Left kidney (tissue), 8 donors: ENCODE measurements at places on chromosomes 13 and 19.

GRCh38 chr19:18685597-18686190 is 2.2 kb downstream of the CRTC1 start:
- DNase-seq, result no peak

DNA sequence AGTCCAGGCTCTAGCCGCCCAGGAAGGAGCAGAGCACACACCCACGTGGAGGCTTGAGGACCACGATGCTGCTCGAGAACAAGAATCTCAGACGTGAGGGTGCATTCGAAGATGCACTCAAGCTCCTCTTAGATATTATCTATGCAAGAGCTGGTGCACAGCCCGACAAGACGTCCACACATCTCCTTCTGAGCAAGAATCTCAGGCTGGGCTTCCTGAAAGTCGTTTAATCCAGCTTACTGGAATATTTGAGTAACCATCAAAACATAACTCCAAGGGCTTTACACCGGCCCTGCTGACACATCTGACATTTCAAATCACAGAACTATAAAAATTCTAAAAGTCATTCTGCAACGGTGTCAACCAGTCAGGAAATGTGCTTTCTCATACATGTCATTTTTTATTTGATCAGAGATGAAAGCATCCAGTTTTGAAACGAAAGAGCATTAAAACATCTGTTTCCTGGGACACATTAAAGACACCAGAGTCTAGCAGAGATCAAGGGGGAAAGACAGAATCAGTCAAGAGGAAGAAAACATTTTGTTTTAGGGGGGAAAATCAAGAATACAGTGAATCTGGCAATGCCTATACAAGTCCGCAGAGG is 177.7 kb upstream of the IRS2 start:
- DNase-seq, result no peak

GRCh38 chr19:38869836-38870607 is 8.1 kb downstream of the RINL start:
- no peak for DNase-seq

GRCh38 chr19:32677657-32678056 is 2.0 kb downstream of the RGS9BP start:
- no peak for DNase-seq

GRCh38 chr13:78067290-78067689 is 148.7 kb upstream of the EDNRB start:
- no peak for DNase-seq

- DNase-seq, result no peak
These were observed 2.0 kb upstream of the JUNB start for GRCh38 chr19:12789098-12789903.

- no peak for DNase-seq
These were observed 24.7 kb downstream of the ZSWIM9 start for GRCh38 chr19:48194844-48195830.

- DNase-seq, result no peak
These were observed 6.8 kb downstream of the LHFPL6 start for GRCh38 chr13:39596176-39596575.

DNA sequence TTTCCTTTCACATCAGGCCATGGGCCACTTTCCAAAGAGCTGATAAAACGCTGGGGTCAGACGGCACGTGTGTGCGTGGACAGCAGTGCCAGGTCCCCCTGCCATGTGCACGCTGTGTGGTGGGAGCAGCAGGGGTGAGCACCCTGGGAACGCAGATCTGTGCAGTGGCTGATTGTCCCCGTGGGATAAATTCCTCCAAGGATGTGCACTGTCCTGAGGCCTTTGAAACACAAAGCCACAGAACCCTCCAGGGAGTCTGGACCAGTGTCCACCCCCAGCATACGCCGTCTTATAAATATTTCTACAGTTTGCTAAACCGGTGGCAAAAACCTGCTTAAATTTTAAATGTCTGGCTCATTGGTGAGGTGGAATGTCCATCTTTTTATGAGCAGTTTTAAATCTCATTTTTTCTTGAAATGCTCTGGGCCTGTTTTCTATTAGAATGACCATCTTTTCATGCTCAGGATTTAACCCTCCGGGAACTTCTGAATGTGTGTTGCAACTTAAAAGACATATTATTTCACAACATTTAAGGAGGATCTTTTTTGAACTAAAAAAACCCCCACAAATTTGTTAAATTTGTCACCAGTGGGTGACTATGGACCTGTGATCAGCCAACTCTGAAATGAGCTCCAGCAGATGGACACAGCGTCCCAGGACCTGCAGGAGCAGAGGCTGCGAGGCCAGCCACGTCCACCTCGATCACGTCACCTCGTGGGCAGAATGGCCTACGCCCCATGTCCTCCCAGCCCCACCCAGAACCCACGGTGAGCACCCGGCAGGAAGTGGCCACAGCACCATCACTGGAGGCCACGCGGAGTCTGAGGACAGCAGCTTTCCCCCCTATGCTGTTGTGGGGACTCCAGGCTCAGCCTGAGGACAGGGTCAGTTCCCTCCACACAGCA is 68.6 kb downstream of the RASA3 start:
- DNase-seq, result no peak

DNA sequence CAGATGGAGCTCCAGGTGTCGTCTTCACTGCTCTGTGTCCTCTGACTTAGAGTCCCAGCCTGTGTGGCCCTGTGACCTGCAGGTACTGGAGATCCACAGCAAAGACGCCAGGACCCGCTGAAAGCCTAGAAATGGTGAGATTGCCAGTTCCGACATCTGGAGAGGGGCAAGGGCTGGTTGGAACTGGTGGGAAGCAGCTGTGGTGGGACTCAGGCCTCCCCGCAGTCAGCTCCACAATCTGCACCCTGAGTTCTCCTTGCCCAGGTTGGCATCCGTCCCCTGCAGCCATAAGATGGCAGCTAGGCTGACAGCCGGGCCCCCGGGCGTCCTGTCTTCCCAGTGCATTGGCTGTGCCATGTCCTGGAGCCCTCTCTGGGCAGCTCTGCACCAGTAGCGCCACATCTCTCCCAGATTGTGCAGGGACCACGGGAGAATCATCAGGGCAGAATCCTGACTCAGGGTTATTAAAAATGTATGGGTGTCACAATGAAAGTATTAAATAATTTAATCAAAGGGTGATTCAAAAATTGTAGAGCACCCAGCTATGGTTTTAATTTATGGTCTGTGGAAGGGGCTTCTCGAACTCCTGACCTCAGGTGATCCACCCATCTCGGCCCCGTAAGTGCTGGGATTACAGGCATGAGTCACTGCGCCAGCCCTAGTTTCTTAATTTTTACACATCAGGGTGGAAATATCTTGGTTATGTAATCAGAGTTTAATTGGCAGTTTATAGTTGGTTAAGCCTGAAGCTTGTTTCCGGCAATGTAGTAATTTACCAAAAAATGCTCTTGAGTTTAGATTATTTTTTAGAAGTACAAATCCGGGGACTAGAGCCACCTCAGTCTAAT is 32.2 kb upstream of the ZNF681 start:
- no peak for DNase-seq

DNA sequence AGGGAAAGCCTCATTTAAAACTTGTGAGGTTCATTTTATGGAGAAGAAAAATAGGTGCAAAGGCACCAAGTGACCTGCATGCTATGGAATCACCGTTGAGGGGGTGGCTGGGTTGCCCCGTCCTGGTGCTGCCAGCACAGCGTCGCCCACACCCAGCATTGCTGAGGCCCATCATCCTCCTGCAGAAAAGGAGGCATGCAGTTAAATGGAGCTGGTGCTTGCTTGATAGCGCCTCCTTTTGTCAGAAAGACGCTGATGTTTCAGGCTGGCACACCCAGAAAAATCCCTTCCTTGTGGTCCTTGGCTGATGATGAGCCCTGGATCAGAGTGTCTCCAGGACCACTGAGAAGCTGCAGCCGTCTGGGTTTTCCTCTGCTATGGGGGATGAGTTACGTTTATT is 36.9 kb downstream of the DHRS12 start:
- DNase-seq, result no peak

DNA sequence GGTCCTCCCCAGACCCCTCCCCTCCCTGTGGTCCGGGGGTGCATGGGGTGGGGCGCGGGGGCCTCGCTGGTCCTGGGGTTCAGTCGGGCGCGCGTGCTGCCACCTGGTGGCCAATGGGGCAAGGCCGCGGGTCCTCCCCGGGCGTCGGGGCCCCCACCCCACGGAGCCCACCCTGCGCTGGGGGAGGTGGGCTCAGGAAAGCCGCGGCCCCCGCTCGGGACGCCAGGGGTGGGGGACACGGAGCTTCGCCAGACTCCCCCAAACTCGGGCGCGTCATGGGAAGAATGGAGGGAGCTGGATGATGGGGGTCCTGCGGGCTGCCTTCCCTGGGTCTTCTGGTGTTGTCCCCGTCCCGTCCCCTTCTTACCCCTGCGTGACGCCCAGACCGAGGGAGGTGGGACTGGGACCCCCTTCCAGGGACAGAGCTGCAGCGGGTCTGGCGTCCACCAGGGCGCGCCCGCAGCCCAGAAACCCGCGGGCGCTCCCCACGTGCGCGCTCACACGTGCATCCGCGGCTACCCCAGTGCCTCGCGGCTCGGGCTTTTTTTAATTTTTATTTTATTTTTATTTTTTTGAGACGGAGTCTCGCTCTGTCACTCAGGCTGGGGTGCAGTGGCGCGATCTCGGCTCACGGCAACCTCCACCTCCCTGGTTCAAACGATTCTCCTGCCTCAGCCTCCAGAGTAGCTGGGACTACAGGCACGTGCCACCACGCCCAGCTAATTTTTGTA is 19.8 kb upstream of the TCF3 start:
- DNase-seq, result no peak

- no peak for DNase-seq
These were observed 8.3 kb downstream of the IFNL3 start for GRCh38 chr19:39236527-39236926.

DNA sequence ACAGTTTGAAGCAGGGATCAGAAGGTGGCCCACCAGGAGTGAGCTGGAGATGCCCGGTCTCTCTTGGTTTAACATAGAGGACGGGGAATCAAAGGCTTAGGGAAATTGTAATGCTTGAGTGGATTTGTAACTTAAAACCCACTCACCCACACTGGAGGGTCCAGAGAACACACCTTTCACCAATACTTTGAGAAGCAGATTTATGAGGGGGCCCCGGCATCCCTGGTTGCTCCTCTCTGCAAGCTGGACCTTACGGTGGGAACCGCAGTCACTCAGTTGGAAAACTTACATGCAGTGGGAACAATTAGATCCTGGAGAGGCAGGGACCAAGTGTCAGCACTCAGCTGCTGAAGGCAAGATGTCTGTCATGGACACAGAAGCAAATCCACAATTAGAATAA is 20.5 kb downstream of the PPP5C start:
- peak; percentile 40 for DNase-seq

DNA sequence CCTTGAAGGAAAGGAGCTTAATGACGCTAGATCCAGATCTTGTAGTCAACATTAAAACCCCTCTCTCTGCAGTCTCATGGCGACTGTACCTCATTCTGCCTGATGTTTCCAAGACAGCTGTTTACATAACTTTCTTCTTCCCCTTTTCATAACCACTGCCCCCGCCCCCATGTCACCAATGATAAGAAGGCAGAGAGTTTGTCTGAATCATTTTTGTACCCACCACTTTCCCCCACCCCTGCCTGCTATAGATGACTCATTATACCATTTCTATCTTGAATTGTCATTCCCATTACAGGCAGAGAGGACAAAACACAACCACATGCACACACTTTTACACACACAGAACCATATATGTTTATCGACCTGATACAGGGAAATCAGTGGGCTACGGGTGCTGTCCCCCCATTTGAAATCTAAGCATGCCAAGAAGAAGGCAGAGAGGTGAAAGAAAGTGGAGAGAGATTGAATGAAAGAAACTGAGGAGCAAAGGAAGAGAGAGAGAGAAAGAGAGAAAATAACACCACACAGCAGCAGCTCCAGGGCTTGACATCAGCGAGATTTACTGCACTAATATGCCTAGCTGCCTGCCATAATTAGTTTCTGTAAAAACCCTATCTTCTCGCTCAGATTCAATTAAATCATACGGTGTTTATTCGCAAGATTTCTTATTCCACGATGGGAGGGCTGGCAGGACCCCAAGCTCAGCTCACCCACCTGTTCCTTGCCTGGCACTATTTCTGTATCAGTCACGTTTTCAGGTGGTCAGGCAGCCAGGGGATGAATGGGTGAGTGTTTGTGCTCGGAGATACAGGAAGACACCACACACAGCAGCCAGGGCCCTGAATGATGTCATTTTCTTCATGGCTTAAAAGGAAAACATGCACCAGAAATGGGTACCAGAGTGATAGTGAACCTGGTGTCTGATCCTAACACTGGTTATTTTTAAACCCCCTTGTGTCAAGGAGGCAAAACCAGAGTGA is 114.3 kb upstream of the SERP2 start:
- DNase-seq, result no peak

DNA sequence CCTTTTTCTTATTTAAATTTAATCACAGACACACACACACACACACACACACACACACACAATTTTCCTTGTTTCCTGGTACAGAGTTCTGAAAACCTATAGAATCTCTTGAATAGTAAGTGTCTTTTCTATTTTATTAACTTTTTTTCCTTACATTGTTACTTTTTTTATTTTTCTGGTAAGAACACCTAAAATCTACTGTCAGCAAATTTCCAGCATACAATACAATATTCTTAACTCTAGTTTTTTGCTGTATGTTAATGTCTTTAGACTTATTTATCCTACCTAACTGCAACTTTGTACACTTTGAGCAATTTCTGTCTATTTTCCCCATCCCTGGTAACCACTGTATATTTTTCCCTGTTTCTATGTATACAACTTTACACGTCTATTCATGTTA is 1179.8 kb downstream of the SLITRK1 start:
- no peak for DNase-seq

- no peak for DNase-seq
These were observed 1872.3 kb upstream of the PCDH20 start for GRCh38 chr13:63287926-63288325.

GRCh38 chr13:51148223-51148951 is 37.3 kb upstream of the C13orf42 start:
- no peak for DNase-seq

GRCh38 chr13:108305655-108306054 is 36.1 kb downstream of the TNFSF13B start:
- no peak for DNase-seq

- no peak for DNase-seq
These were observed 21.0 kb upstream of the GRWD1 start for GRCh38 chr19:48424694-48425219.

- no peak for DNase-seq
These were observed 80.1 kb downstream of the ESD start for GRCh38 chr13:46716821-46717220.

GRCh38 chr19:3208317-3209207 is 15.9 kb upstream of the CELF5 start:
- DNase-seq, result no peak

GRCh38 chr19:48965806-48966540 is 864 bp downstream of the FTL start:
- DNase-seq, result peak; percentile 88

- DNase-seq, result peak; percentile 84
These were observed 9.3 kb upstream of the RANBP3 start for GRCh38 chr19:5987077-5987818.

- DNase-seq, result no peak
These were observed 362.8 kb downstream of the NALCN start for GRCh38 chr13:101053301-101054093.

GRCh38 chr13:29434217-29434945 is 161.1 kb downstream of the SLC7A1 start:
- DNase-seq, result no peak
